ENCODE measurements at places on chromosomes 12 and 14.

GRCh38 chr12:105317942-105318621 is 12.4 kb upstream of the C12orf75 start:
- no peak for DNase-seq

GRCh38 chr12:96121271-96121711 is 72.9 kb upstream of the ELK3 start:
- no peak for DNase-seq

- no peak for DNase-seq
Observed at GRCh38 chr12:93379326-93379980, 1.7 kb downstream of the NUDT4 start.

DNA sequence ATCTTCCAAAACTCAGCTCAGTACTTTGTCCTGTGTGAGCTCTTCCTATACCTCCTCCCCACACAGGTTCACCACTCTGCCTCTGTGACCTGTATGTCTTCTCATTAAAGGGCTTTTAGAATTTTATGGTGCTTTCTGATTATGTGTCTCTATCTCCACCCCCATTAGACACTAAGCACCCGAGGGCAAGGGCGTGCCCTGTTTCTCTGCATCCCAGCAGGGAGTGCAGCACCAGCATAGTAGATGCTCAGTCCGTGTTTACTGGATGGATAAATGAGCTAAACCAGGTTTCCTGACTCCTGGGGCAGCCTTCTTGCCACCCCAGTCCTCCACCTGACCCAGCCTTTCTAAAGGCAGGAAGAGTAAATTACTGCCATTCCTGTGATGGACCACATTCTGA is 333.8 kb downstream of the CACNA1C start:
- no peak for DNase-seq

DNA sequence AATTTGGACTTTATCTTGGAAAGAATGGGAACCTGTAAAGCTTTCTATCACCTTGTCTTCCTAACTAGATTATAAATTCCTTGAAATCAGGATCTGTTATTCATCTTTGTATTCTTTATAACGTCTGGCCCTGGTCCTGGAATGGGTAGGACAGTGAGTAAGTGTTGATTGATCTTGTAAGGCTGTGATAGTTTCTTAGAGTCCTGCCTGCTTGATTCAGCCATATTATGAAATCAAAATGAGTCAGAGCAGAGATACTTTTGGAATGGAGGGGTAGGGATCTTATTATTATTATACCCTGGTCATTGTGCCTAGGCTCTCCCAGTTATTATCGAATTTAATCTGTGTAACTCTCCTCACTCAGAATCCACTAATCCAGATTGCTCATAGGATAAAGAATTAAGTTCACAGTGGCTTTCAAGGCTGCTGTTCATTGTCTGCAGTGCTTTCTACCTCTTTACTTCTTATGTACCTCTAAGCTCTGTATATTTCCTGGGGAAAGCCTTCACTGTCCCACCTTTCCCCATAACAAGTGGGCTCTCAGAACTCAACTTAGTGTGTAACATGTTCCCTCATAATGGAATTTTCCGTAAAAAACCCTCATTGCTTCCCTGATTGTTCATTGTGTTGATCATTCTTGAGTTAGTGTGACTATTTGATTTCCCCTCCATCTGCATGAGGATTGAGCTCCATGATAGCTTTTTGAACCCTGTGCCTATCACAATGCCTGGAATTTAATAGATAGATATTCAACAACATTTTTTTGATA is 93.3 kb downstream of the DAAM1 start:
- peak; percentile 81 for DNase-seq

GRCh38 chr12:53105712-53106439 is 2.6 kb downstream of the SOAT2 start:
- DNase-seq: no peak

DNA sequence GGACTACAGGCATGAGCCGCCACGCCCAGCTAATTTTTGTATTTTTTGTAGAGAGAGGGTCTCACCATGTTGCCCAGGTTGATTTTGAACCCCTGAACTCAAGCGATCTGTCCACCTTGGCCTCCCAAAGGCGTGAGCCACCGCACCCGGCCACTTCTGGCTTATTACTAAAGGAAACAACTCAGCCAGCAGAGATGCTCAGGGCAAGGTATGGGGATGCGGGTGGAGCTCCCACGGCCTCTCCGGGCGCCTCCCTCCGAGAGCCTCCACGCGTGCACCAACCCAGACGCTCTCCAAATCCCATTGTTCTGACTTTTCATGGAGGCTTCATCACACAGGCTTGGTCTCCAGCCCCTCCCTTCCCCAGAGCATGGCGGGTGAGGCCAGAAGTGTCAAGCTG is 6.1 kb upstream of the GPR132 start:
- no peak for DNase-seq

DNA sequence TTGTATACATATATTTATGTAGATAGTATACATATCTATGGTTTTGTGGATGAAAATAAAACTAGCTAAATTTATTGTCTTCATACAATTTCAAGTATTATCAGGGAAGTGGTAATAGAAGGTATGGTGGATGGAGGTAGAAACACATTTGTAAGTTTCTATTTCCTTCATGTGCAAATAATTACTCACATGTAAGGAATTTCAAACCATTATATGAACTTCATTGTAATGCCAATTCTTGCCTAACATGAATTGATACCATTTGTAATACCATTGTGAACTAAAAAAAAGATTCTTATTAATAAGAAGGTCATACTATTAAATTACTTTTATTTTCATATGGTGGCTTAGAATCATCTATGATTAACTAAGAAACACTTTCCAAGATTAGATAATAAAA is 20.1 kb upstream of the PPFIA2 start:
- DNase-seq: no peak

Data from HS-5 (cell line).